AG08395 (cell line): ENCODE measurements at places on chromosomes 1 and 21.

DNA sequence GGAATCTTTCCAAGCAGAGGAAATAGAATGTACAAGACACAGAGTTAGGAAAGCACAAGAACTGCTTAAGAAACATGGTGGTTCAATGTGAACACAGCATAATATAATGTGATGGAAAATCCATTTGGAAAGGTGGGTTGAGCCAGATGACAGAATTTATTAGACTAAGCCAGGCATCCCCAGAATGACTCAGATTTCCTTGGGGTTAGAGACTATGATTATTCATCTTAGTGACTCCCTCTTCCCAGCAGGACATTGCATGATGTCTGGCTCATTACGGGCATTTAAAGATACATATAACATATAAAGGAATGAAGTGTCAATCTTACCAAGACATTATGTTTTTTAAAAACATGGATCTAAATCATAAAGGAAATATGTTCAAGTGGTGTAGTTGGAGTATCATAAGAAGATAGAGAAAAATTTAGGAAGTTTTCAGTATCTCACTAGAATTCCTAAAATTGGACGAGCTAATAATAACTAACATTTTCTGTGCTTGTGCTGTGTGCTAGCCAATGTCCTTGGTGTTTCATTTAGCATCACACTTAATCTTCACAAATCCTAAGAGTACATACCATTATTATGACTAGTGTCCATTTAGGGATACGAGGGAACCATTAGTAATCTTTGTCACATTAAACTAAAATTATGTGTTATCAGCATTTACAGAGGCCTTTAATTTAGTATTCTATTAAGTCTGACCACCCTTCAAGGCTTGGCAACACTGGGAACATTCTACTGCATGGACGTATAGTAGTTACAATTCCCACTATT, 41.0 kb upstream of the ST6GALNAC5 start:
- peak; percentile 67 for DNase-seq

GRCh38 chr1:61332196-61332753, 249.9 kb downstream of the NFIA start:
- DNase-seq = no peak

DNA sequence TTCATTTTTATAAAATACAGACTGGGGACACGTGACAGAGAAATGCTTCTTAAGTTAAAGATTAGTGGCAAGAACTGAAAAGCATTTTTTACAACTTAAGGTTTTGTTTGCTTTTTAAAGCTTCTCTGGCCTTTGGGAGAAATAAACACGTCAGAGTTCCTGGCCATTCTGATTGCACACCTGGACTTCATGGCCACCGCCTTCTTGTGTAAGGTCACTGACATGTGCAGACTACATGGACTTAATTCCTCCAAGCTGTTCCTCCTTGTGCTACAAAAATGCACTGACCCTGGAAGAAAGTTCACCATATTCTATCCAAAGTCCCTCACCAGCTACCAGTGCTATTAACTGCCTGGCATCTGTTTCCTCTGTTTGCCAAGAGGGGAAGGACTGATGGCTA, 56.1 kb downstream of the GADD45A start:
- no peak for DNase-seq

DNA sequence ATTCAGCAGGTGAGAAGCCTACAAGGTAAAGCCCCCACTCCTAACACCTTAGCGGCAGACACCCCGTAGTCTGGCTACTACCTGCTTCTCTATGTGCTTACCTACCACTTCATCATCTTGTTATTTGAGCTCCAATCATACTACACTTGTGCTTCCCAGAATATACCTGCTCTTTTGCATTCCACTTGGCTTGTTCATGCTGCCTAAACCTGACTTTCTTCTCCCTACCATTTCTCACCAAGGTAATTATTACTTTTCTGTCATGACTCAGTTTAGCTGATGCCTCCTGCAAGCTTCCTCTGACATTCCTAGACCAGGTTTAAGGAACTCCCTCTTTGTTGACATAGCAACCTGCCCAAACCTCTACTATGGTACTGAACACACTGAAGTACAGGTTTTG, 495.6 kb upstream of the C1orf87 start:
- DNase-seq = no peak

DNA sequence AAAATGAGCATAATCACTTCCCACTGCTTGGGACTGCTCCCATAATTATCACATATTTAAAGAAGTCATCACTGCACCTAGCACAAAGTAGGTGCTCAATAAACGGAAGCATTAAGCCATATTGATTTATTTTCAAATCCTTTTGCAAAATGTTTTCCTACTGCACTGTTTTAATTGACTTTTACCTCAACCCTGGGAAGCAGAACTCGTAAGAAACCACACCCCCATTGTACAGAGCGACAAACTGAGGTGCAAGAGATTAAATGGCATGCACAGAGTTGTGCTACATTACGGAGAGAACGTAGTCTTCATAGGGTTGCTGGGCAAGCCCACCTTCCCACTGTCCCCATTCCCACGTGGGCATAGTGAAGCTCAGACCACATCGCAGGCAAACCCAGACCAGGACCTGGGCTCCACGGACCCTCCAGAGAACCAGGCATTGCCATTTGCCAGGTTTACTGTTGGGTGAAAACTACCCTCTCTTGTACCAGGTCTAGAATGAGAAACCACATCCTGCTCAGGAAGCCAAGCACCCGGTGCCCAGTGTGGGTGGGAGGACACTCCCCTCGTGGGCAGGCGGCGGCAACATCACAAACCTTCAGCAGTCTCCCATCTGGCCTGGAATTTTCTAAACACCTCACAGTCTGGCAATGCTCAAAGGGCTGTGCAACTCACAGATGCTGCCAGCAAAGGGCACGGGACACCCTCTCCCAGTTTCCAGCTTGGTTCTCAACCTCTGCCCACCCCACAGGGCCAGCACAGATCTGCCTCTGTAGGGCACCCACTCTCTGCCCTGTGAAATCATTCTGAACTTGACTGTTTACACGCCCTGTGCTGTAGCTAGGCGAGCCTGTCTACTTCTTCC, 8.2 kb downstream of the IFFO2 start:
- DNase-seq = no peak
